HuH-7.5 (cell line): ENCODE measurements at places on chromosomes 4 and X.
A peak's percentile ranks its signal among the peaks of the same experiment; 100 is the strongest.

DNA sequence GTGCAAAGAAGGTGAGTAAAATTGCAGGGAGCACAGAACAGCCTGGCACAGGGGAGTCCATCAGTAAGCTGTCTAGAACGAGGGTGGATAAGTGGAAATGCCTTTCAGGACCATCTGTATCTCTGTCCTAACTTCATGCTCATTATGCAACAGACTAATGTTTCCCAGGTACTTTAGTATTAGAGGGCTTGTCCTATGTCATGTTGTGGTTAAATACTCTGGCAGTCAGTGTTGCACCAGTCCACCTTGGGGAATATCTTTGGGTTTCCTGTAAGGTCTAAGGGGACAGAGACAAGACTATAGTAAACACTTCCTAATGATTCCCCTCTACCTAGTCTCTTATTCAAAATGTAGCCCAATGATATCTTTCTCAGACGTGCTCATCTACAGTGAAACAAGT lies 21.3 kb downstream of the NOCT start:
- DNase-seq: no peak

DNA sequence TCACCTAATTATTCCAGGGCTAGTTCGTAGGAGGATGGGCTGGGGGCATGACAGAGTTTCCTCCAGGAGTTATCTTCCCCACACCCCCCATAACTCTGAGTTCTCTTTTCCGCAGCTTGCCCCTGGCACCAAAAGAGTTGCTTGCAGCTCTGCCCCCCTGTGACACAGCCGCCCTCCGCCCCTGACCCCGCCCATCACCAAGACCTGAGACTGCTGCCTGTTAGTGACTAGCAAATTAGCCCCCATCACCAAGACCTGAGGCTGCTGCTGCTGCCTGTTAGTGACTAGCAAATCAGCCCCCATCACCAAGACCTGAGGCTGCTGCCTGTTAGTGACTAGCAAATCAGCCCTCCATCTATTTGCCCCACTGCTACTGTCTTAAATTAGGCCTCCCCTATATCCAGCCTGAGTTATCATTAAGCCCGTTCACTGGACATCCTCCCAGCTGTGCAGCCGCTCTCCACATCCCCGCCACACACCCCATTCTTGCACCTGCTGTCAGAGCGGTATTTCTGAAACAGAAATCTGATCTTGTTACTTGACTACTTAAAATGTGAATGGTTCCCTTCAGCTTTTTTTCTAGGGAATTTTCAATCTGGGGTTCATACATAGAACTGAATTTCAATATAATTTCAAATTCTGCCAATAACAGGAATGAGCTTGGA lies 1.5 kb upstream of the PAPSS1 start:
- DNase-seq: peak; percentile 4

DNA sequence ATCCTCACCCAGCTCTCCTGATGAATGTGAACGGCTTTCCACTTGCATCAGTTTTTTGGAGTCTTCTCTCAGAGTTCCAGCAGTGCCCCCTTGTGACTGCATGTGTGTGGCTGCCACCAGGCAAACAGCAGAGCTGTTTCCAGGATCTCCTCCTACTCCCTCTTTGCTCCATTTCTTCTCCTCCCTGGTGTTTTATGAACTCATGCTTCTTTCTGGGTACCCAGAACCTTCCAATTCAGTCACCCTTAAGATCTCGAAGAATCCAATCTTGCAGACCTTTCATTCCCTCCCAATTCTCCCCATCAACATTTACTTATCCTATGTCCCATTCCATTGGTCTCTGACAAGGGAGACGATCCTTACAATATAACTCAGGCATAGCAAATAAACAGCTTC lies 6.8 kb upstream of the TCEANC start:
- no peak for DNase-seq

DNA sequence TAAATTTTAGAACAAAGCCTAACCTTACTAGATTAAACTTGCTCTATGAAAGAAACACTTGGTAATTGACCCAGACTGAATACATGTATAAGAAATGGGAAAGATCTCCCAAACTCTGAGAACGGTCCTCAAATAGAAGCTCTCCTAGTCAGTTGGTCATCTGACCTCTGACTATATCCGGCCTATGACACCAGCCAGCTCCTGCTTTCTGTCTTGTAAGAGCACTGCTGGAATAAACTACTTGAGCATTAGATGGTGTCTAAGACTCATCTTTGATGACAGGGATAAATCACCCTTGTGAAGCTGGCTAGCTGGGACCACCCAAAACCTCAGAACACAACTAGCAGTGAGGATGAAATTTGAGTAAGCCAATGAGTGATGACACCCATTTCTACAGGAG lies 24.2 kb downstream of the LRIT3 start:
- no peak for DNase-seq

DNA sequence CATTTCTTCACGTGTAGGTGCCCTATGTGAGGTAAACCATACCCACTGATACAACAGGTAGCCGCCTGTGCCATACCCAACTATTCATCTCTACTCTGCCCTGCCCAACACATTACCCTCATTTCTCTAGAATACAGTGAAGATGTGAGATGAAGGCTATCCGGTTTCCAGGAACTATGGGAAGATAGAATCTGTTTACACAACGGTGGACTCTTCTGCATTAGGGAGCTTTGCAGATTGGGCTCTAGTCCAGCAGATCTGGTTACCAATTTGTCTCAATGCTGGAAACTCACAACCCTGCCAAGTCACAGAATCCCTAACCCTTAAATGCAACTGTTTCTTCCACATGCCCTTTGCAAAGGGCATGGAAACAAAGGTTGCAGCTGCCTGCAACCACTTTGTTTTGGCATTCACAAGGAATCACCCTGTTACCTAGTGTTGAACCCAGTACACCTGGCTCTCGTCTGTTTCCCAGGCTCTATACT lies 6.4 kb upstream of the SLAIN2 start:
- no peak for DNase-seq

- no peak for DNase-seq
Observed at GRCh38 chr4:155570661-155571060, 96.0 kb upstream of the GUCY1A1 start.

GRCh38 chrX:150159537-150159936 lies 203.6 kb upstream of the MAMLD1 start:
- no peak for DNase-seq

DNA sequence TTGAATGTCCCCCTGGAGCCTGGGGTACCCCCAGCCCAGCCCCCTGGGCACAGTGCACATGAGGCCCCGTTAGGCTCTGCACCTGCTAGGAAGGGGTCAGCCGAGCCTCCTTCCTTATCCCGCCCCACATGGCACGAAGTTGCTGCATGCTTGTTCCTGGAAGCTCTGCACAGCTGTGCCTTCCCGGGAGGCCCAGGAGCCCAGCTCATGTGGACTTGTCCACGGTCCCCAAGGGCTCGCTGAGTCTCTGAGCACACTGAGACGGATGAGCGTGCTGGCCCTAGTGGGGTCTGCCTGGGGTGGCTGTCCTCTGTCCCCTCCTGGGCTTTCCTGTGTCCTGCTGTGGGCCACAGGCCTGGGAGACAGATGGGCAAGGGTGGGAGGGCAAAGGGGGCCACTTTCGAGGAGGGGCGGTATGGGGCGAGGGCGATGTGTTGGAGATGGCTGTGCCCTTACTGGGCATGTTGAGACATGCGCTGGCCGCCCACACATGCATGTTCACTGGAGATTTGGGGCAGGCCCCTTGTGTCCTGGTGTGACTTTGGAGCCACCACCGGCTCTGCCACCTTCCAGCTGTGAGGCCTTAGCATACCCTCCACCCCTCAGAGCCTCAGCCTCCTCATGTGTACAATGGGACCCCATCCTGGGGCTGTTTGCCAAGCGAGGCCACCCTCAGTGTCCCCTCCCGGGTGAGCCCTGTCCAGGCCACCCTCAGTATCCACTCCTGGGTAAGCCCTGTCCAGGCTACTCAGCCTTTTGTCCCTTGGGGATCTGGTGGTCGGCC lies 237.6 kb downstream of the AFAP1 start:
- DNase-seq: no peak

GRCh38 chr4:47000406-47000805 lies 7.0 kb upstream of the GABRA4 start:
- no peak for DNase-seq

DNA sequence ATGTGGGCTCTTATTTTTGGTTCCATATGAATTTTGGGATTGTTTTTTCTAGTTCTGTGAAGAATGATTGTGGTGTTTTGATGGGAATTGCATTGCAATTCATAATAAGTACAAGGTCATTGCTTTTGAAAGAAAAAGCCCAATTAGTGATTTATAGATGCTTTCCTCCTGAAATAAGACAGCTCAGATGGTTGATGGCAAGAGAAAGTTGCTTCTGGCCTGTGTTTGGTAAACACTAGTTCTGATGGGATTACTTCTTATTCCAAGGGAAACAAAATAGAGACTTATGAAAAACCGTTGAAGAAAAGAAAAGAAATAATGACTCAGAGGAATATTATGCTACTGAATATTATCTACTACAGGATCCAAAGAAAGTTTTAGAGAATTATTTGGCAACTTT lies 144.9 kb downstream of the SPANXA1 start:
- DNase-seq: no peak

DNA sequence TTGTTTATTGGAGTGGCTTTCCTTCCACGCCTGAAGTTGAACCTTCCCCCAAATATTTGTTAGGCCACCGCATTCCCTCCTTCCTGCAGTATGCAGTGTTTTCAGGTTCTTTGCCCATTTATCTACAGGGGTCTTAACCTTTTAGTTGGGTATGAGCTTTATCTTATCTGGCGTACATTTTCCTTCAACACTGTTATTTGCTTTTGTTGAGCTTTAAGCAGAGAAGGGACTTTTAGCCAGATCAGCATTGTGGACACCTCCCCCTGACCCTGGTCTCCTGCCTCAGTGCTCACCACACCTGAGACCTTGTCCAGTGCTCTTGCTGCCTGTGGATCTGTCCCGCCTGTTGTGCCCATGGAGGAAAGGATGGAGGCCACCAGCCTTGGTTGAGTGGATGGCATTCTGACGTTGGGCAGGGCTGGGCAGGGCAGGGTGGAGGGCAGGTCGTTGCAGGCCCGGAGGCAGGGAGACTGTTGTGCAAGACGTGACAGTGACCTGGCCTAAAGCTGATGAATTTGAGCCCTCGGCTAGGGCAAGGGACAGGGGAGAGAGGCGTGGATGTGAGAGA lies 998 bp upstream of the DUSP9 start:
- no peak for DNase-seq

DNA sequence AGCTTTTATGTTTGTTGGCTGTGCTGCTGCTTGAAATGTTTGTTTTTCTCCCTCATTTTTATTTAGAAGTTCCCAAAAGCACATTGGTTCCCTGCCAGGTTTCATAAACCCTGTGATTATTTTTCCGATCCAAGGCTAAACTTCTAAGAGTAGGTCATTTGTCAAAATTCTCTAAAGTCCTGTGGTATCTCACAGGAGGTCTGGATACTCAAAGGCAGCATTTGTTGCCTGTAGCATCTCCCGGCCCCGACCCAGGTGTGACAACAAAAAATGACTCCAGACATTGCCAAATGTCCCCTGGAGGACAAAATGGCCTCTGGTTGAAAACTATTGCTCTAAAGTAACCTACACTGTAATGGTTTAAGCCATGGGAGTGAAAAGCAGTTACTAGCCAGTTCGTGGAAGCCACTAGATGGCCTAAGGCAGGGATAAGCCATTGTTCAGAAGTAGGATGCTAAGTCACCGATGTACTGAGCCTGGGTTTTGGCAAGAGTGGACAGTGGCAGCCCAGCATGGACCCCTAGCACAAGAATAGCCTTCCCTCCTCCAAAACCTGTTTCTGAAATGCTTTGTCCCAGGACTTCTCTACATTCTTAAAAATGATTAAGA lies 256.1 kb downstream of the THOC2 start:
- DNase-seq: no peak

DNA sequence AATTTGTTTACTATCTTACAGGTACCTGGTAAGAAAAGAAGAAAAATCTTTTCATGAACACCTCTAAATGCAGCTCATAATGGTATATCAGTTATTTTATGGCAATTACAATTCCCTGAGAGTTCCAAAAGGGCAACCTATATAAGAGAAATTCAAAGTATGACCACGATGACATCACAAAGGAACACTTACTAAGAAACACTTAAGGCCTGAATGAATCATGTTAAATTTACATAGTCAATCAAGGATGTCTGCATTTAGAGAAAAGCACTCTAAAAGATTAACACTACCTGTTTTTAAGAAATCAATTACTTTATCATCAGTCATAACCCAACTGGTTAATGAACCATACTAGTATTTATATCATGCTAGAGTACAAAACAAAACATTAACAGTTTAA lies 63.9 kb downstream of the LCORL start:
- no peak for DNase-seq

DNA sequence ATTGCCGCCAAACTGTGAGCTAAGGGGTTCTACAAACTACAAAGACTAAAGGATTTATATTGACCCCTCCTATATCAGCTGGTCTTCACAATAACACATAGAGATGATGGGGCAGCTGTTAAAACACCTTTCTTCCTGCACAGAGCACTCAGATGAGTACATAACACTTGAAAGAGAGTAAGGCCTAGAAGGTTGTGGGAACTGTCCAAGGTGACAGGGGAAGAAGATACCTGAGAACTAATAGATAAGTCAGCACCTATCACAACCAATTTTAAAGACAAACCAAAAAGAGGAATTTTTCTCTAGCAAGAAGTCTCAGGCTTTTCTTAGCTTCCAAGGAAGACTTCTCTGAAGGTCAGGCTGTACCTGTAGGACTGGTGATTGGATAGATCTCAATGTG lies 19.1 kb upstream of the CXCL6 start:
- DNase-seq: no peak
